ENCODE measurements at places on chromosomes 12 and 14.

DNA sequence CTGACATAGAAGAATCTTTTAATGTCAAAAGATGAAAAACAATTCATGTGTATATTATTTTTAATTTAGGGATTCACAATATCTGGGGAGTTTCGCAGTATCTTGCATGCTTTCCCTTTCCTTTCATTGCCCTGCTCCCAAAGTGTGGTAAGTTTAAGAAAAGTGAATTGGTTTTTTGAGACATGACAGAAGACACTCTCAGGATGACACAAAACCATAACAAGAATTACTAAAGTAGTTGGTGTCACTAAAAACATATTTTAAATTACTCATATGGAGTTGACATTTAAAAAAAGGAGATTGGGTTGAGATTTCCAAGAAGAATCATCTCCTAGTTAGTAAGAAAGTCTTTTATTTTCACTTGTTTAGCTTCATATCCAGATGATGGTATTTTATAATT lies 5.1 kb upstream of the PCNX1 start:
- no peak for DNase-seq

DNA sequence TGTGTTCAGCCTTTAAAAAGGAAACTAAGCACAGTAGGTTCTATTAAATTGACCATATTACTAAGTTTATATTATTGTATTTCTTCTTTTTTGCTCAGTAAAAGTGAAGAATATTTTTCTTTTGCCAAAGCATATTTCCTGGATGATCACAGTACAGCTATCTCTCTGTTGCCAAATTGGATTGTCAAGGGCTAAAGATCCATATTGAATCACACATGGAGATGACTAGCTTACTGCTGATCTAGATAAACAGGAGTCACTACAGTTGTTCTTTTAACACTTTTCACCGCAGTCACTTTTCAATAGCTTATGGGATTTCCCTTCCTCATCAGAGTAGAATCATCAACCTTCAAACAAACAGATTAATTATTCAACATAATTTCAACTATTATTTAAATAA lies 78.6 kb downstream of the LRRC9 start:
- no peak for DNase-seq

DNA sequence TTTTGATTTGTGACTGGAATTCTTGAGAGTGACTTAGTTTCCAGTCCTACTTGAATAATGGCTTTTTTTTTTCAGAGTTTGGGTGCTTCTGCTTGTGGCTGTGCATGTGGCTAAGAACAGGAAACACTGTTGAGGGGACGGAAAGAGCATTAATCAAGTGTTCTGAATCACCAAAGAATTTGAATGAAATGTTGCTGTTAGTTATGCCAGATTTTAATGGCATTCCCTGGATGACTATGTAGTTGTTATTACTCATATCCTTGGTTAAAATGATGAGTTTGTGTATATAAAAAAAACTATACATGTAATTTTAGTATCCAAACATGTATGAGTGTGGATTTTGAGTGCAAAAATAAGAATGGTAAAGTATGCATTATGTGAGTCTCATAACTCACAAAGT lies 347.9 kb downstream of the BCAT1 start:
- no peak for DNase-seq

GRCh38 chr14:22838631-22839041 lies 2.3 kb downstream of the MMP14 start:
- no peak for DNase-seq

DNA sequence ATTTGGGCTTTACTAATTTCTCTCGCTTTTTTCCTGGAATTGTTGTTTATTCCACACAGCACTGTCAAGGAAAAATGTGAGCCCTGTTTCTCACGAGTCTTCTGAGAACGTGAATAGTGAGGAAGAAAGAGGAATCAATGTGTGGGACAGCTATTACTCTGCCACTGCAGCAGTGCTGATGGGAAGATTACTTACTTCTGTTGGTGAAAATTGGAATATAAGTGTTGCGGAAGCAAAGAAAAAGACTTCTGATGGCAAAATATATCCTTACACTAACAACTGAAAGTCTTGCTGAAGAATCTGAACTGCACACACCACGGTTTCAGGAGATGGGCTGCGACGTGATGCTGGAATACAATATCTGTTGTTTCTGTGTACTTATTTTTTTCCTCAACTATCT lies 884.2 kb downstream of the AACS start:
- DNase-seq: no peak

DNA sequence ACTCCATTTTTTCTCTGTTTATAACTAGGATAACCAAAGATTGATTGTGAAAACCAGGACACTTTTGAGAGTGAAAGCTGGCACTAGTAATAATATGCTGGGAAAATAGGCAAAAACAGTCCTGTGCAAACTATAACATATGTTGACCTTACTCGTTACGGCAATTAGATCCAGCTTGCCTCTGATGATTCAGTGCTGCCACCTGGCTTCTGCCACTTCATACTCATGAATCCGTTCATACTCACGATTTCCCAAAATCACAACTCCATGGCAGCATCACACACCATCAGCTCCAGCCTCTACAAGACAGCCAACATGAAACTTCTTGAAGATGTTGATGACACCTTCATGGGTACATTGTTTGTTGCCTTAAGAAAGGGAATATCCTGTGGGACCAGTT lies 49.1 kb upstream of the CAND1 start:
- no peak for DNase-seq

GRCh38 chr14:71675900-71676287 lies 256.3 kb upstream of the RGS6 start:
- no peak for DNase-seq

DNA sequence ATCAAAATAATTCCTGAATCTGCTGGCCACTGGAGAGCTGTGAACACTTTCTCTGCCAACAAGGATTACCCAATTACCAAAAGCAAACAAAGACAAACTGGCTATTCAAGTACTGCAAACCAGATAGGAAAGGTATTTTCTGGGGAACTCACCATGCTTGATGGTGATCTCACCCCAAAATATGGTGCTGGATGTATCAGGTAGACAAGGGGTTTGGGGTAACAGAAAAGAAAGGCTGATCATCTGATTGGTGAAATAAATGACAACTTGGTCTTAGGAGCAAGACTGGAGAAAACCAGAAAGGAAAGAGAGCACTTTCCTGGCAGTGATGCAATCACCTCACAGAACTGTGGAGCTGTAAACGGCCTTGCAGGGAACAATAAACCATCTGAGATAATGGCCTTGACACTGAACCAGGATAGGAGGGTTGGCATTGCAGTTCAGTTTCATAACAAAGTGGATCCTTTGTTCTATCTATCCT lies 31.0 kb upstream of the NPFF start:
- DNase-seq: no peak

GRCh38 chr12:13503094-13503835 lies 306.7 kb downstream of the EMP1 start:
- DNase-seq: no peak

- no peak for DNase-seq
Observed at GRCh38 chr12:57497223-57498131, 9.6 kb downstream of the MARS1 start.

DNA sequence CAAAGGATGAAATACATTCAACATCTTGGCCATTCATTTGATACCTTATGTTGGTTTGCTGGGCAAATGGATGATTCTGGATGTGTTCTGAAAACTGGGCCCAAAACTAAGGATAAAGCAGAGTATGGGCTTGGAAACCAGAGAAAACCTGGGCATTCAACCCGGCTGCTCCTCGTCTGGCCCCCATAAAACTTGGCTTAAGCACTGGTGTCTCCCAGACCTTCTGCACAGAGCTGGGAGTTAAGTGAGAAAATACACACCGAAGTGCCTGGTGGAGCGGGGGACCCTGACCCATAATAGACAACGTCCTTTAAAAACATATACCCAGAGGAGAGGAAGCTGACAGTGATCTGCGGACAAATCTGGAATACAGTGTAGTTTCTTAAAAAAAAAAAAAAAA lies 112.5 kb downstream of the FOXN3 start:
- DNase-seq: no peak

- no peak for DNase-seq
Observed at GRCh38 chr12:91968777-91969171, 176.9 kb downstream of the BTG1 start.

DNA sequence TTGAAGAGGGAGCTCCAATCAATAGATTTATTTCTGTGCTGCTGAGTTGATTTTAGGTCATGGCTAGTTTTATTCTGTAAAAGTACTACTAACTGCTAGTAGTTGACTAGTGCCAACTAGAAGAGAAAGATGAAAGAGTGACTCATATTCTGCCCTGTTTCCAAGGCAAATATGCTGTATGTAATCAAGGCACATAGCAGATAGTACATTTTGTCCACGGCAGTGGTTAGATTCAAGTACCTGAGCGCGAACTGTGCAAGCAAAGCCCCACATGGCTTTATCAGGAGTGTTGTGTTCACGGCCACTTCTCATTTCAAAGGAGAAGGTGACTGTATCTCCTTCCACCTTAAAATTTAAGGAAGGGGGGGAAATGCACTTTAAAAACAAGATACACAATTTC lies 126.8 kb downstream of the TRAFD1 start:
- no peak for DNase-seq

- DNase-seq: no peak
Observed at GRCh38 chr12:47557386-47557785, 148.4 kb downstream of the RPAP3 start.
